NCI-H187 (cell line): ENCODE measurements at places on chromosomes 6 and 20.

GRCh38 chr6:32459781-32460424, 20.2 kb downstream of the HLA-DRA start:
- no peak for DNase-seq

- DNase-seq = no peak
These were observed 65.9 kb downstream of the TMEM244 start for GRCh38 chr6:129795261-129795660.

- no peak for DNase-seq
These were observed 86.5 kb downstream of the MAP7 start for GRCh38 chr6:136463743-136464142.

- DNase-seq = no peak
These were observed 118.7 kb downstream of the TOX2 start for GRCh38 chr20:44033344-44033743.

DNA sequence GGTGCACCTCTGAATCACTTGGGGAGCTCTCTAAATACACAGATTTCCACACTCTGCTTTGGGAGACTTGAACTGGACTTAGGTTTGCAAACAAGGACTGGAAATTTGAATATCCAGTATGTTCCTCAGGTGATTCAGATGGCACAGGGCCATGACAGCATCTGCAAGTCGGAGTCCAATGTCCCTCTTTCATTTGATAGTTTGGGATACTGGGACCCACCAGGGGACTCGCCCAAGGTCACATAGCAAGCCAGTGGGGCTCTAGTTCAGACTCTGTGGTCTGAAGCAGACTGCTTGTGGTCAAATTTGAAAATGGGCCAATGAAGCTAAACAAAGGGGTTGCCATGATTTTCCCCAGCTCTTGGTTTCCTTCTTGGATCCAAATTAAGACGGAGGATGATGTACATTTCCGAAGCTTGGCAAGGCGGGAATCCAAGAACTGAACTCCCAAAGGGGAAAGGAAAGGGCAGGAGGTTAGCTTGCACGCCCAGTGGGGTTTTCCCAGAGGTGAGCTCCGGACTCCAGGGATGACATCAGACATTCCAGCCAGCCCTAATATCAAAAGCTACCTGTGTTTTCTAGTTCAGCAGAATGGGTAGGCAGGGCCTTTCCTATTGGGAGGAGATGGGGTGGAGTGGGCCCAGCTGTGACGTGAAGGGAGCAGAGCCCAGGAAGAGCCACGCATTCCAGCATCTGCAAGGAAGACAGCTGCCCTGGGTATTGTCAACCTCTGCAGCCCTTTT, 3.4 kb upstream of the SYS1 start:
- no peak for DNase-seq

GRCh38 chr6:111105578-111105977, 18.3 kb downstream of the SLC16A10 start:
- DNase-seq = peak; percentile 6

GRCh38 chr20:2403291-2404052, 22.8 kb downstream of the TGM6 start:
- no peak for DNase-seq

- no peak for DNase-seq
These were observed 625 bp upstream of the ECHDC1 start for GRCh38 chr6:127343809-127344659.

DNA sequence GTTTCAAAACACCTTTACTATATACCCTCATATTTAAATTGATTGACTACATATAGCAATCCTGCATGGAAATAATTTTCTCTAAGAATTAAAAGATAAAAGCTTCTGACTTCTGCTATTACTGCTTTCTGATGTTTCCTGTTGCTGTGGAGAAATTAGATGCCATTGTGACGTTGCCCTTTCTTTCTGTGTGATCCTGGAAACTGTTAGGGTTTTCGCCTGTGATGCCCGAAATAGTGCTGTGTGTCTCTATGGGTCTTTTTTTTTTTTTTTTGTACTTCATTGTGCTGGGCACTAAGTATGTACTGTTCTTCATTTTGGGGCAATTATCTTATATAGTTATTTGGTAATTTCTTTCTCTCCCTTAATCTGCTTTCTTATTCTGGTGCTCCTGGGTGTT, 205.0 kb downstream of the ARID1B start:
- DNase-seq = no peak

GRCh38 chr6:46217671-46218131, 46.9 kb upstream of the ENPP5 start:
- DNase-seq = no peak

DNA sequence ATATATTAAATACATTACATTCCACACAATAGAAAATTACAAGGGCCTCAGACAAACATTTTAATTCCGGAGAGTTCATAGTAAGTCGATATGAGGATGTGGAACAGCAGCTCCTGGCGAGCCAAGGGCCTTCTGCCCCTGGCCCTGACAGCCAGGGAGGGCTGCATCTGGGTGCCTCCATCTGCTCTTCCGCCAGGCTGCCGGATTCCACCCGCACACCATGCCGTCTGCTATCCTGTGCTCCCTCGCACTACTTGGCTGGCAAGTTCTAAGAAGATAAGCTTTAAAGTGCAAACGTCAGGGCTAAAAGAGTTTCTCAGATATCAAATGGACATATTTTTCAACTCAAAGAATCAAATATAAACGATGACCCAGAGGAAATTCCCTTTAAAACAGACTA, 656.3 kb upstream of the NOX3 start:
- DNase-seq = no peak

DNA sequence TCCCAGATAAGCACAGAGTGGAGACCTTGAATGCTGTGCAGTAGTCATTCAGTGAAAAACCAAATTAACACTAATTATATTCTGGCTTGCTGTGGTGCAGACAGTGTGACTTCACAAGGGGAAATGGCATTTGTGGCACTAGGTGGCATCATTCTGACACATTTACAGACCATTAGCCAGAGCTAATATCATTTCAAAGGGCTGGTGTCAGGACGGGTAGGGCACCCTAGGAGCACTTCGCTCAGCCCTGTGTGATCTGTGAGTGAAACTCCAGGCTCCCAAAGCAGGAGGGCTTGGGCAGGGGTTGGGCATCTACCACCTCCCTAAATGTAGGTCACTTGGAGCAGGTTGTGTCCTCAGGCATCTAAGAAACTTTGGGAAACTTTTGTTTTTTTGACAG, 555.8 kb downstream of the PKHD1 start:
- no peak for DNase-seq
